Tracheal epithelial cell (primary cell): ENCODE measurements at places on chromosomes 7 and 10. TPM values are rescaled to one million over a fixed set of nuclear protein-coding genes. Genes with fewer than 3 reads are reported as not detected.

The STK31 gene
- total RNA-seq = under 0.01 TPM in 1 of 2 replicates, not detected in the other

The STEAP1 gene
- 13.7 and 20.0 TPM in 2 replicates for total RNA-seq

The ADCYAP1R1 gene
- not detected in 2 replicates for total RNA-seq

The OLAH gene
- total RNA-seq = 5.5 and 15.8 TPM in 2 replicates

The ZNF33B gene
- total RNA-seq = 18.1 and 36.7 TPM in 2 replicates

The SPAM1 gene
- not detected in 2 replicates for total RNA-seq

The PNLIPRP3 gene
- total RNA-seq = 13.0 and 68.0 TPM in 2 replicates

The ANXA8L1 gene
- 183 and 261 TPM in 2 replicates for total RNA-seq

The AGR3 gene
- total RNA-seq = not detected in 2 replicates

The SYT15B gene
- 0.21 and 0.24 TPM in 2 replicates for total RNA-seq

The CPA2 gene
- total RNA-seq = 0.43 TPM in 1 of 2 replicates, not detected in the other

The PDE1C gene
- total RNA-seq = under 0.01 and 1.2 TPM in 2 replicates

The ARMC10 gene
- 59.3 and 66.7 TPM in 2 replicates for total RNA-seq

The NUDCD3 gene
- total RNA-seq = 64.4 and 91.6 TPM in 2 replicates

The INTS15 gene
- total RNA-seq = 7.5 and 8.3 TPM in 2 replicates

The MMRN2 gene
- total RNA-seq = 3.9 and 4.3 TPM in 2 replicates

The TMEM178B gene
- 0.21 and 4.8 TPM in 2 replicates for total RNA-seq

The SPDYE8 gene
- not detected in 2 replicates for total RNA-seq

The ITGA8 gene
- total RNA-seq = not detected in 2 replicates

The C10orf53 gene
- not detected in 2 replicates for total RNA-seq

The KCNMA1 gene
- total RNA-seq = 11.1 and 16.8 TPM in 2 replicates

The GATA3 gene
- under 0.01 TPM in 2 replicates for total RNA-seq

The NME8 gene
- total RNA-seq = not detected in 2 replicates

The PRF1 gene
- not detected in 2 replicates for total RNA-seq

The UCN3 gene
- not detected in 2 replicates for total RNA-seq

The SMKR1 gene
- 0.24 TPM in 1 of 2 replicates, not detected in the other for total RNA-seq

The TTYH3 gene
- total RNA-seq = 16.6 and 32.5 TPM in 2 replicates

The LLCFC1 gene
- not detected in 2 replicates for total RNA-seq

The C10orf143 gene
- 0.48 TPM in 1 of 2 replicates, not detected in the other for total RNA-seq

The DPY19L1 gene
- total RNA-seq = 13.7 and 14.1 TPM in 2 replicates

The MSS51 gene
- 0.24 and 0.85 TPM in 2 replicates for total RNA-seq

The TDRD1 gene
- 1.4 and 1.9 TPM in 2 replicates for total RNA-seq

The CFAP70 gene
- 0.96 and 1.3 TPM in 2 replicates for total RNA-seq

The ST8SIA6 gene
- 0.64 TPM in 1 of 2 replicates, not detected in the other for total RNA-seq

The NKX2-3 gene
- not detected in 2 replicates for total RNA-seq

The NRG3 gene
- under 0.01 TPM in 1 of 2 replicates, not detected in the other for total RNA-seq

The GLRX3 gene
- 201 and 216 TPM in 2 replicates for total RNA-seq

The GPR37 gene
- 1.1 and 1.4 TPM in 2 replicates for total RNA-seq

The PRRT4 gene
- total RNA-seq = under 0.01 and 0.85 TPM in 2 replicates

The CCDC3 gene
- total RNA-seq = 0.96 and 1.7 TPM in 2 replicates
